ENCODE measurements at places on chromosomes 3 and 15. TPM values are rescaled to one million over a fixed set of nuclear protein-coding genes. Genes with fewer than 3 reads are reported as not detected.

Gene DGKG
- total RNA-seq: 12.5 TPM

Gene HRH1
- 48.3 TPM for total RNA-seq

Gene TNNC1
- total RNA-seq: 1.5 TPM

Gene SLC9C1
- total RNA-seq: not detected

Gene SUSD5
- 273 TPM for total RNA-seq

Gene ARHGAP31
- total RNA-seq: 33.6 TPM

Gene ADGRG7
- not detected for total RNA-seq

Gene AADACL2
- not detected for total RNA-seq

Gene CEMIP
- 1.1 TPM for total RNA-seq

Gene RAB8B
- 64.1 TPM for total RNA-seq

Gene VIPR1
- total RNA-seq: 31.0 TPM

Gene DISP2
- 0.21 TPM for total RNA-seq

Gene PLD1
- 51.3 TPM for total RNA-seq

Gene ITGB5
- 592 TPM for total RNA-seq

Gene CD200R1
- total RNA-seq: 2.6 TPM

Gene SNTN
- not detected for total RNA-seq
